ENCODE measurements at places on chromosomes 12 and 14. TPM values are rescaled to one million over a fixed set of nuclear protein-coding genes. Genes with fewer than 3 reads are reported as not detected.

Gene KRT6A
- total RNA-seq, result 3.1 TPM

Gene TAS2R31
- total RNA-seq, result 8.2 TPM

Gene SPIC
- not detected for total RNA-seq

Gene MIP
- total RNA-seq, result not detected

Data from breast epithelium (tissue), 4 donors.